ENCODE measurements at places on chromosomes 4 and X. TPM values are rescaled to one million over a fixed set of nuclear protein-coding genes. Genes with fewer than 3 reads are reported as not detected.

IL21 gene
- 0.16 TPM for total RNA-seq

GRCh38 chr4:16692524-16692923 is 205.9 kb downstream of the LDB2 start:
- no peak for DNase-seq

GRCh38 chr4:139814323-139815015 is 148.8 kb downstream of the MGST2 start:
- no peak for DNase-seq

GRCh38 chr4:6965329-6965728 is 55.7 kb downstream of the TBC1D14 start:
- no peak for DNase-seq

INPP4B gene
- total RNA-seq = 33.8 TPM

- DNase-seq = no peak
These were observed 21.2 kb upstream of the TRPC5OS start for GRCh38 chrX:111854556-111855490.

Data from transverse colon (tissue), 4 donors.